ENCODE measurements at places on chromosomes 7 and 10.

DNA sequence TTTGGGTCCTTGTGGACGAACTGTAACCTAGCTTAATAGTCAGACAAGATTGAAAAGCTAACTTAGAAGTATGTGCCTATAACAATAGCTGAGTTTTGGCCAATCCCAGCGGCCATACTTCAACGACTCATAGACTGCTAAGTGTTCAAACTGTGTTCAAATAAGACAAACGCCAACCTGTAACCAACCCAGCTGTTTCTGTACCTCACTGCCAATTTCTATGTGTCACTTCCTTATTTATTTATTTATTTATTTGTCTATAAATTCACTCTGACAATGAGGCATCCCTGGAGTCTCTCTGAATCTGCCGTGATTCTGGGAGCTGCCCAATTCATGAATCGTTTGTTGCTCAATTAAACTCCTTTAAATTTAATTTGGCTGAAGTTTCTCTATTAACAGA, 21.7 kb downstream of the ST8SIA6 start:
- H3K36me3 ChIP-seq = no peaks in the 10 kb centered on the region
- no peaks in the 10 kb centered on the region for H3K4me1 ChIP-seq
- H3K4me3 ChIP-seq = no peak overlapping the region

DNA sequence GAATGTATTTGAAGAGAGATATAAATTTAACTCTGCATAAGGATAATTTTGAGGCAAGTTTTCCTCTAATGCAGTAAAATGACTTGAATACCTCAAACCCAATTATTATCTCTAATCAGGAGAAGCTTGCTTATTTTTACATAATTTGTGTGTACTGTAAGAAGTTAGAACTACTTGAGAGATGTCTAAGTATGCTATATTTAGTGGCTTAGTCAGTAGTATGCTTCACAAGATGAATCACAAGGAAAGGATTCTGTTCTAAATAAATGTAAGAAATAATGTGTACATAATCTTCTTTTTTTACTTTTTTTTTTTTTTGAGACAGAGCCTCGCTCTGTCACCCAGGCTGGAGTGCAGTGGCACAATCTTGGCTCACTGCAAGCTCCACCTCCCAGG, 13.7 kb downstream of the PHTF2 start:
- H3K27me3 ChIP-seq = no peaks in the 10 kb centered on the region
- no peak overlapping the region for H3K4me3 ChIP-seq
- no peaks in the 10 kb centered on the region for H3K36me3 ChIP-seq

DNA sequence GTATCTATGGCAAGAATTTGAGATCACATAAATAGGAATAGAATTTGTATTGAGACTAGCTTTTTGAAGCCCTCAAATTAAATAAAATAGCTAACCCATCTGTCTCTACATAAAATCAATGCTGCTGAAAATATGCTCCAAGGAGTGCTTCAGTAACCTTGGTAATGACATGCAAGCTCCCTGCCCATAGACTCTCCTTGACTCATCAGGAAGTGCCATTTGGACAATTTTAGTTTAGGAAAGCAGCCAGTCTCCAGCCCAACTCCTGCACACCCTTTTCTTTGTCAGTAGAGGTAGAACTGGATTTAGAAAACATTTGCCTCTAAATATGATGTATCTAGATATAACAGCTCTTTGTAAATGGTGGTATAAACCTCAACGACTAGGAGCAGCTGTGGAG, 69.9 kb upstream of the PTPRZ1 start:
- no peaks in the 10 kb centered on the region for H3K4me1 ChIP-seq
- no peaks in the 10 kb centered on the region for H3K36me3 ChIP-seq
- no peak overlapping the region for H3K4me3 ChIP-seq
- no peaks in the 10 kb centered on the region for H3K27me3 ChIP-seq
- DNase-seq = no peak
- no peak overlapping the region for H3K27ac ChIP-seq

GRCh38 chr10:76444034-76444800, 1012.8 kb downstream of the LRMDA start:
- H3K4me1 ChIP-seq = no peaks in the 10 kb centered on the region
- H3K36me3 ChIP-seq = no peaks in the 10 kb centered on the region
- H3K27me3 ChIP-seq = no peaks in the 10 kb centered on the region
- H3K4me3 ChIP-seq = no peak overlapping the region

- no peaks in the 10 kb centered on the region for H3K27me3 ChIP-seq
- DNase-seq = no peak
- H3K27ac ChIP-seq = no peak overlapping the region
- H3K4me3 ChIP-seq = no peak overlapping the region
- H3K4me1 ChIP-seq = no peaks in the 10 kb centered on the region
These were observed 183.0 kb upstream of the PRSS1 start for GRCh38 chr7:142566271-142566670.

GRCh38 chr7:79778786-79779770, 325.6 kb upstream of the MAGI2 start:
- H3K36me3 ChIP-seq = no peaks in the 10 kb centered on the region
- no peaks in the 10 kb centered on the region for H3K4me1 ChIP-seq
- H3K27ac ChIP-seq = no peak overlapping the region
- DNase-seq = no peak
- no peak overlapping the region for H3K4me3 ChIP-seq

DNA sequence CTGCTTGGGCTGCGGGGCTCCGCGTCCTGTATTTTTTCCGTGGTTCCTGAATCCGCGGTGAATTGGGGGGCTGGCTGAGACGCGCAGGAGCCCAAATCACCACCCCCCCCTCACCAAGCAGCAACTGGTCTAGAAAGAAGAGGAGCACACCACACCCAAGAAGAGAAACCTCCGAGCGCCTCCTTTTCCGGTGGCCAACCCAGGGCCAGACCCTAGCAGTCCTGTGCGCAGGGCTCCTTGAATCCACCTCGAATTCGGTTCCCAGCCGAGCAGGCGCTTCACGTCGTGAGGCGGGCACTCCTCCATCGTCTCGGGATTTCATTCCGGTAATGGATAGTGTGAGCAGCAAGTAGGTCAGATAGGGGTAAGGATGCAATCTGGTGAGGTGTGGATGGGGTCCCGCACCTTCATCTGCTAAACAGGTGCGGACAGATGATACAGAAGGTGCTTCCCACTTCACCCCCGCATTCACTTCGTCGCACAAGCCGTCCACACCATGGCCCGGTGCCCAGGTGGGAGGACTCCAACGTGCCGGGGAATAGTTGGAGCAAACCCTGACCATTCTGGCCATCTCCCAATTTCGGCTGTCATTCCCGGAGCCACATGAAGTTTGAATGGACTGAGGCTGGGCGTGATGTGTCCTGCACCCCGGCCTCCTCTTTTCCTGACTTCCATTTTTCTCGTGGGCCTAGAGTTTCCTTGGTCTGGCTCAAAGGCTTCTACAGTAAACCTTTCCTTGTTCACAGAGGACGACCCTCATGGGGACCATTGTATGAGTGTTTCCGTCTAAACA, 19.8 kb upstream of the ZNF273 start:
- no peak for DNase-seq
- H3K27me3 ChIP-seq = peaks cover 15% of the 10 kb centered on the region
- H3K4me1 ChIP-seq = no peaks in the 10 kb centered on the region
- no peak overlapping the region for H3K27ac ChIP-seq

DNA sequence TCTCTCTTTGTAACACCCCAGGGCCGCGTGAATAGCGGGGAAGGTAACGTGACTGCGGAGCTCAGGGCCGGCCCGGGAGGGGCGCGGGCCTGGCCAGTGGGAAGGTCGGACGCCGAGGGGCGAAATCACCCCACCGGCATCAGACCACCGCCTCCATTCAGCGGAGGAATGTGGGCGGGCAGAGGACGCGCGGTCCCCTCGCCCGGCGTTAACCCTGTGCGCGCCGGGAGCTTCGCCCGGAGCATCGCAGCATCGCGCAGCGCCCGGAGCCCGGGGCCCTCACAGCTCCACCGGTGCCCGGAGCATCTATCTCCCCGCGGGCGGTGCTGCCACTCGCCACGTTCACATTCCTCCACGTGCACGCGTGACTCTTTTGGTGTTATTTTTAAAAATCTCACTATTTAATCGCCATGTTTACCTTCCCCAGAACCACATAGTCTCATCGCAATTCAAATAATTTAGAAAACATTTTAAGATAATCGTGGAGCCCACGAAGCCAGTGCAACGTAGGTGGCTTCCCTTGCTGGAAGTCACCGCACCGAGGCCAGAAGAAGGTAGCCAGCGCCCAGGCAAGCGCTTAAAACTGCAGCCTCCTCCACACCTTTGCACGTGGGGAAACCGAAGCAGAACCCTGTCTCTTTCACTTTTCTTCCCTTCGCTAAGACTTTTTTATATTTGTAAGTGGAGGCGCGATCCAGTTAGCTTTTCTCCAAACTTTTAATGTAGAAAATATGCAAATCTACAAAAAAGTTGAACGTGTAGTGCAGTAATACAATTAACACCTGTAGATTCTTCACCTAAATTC, 21.8 kb downstream of the FGFBP3 start:
- peak; percentile 35 for DNase-seq
- H3K4me1 ChIP-seq = no peaks in the 10 kb centered on the region
- H3K27ac ChIP-seq = no peak overlapping the region
- H3K36me3 ChIP-seq = no peaks in the 10 kb centered on the region
- no peaks in the 10 kb centered on the region for H3K27me3 ChIP-seq

DNA sequence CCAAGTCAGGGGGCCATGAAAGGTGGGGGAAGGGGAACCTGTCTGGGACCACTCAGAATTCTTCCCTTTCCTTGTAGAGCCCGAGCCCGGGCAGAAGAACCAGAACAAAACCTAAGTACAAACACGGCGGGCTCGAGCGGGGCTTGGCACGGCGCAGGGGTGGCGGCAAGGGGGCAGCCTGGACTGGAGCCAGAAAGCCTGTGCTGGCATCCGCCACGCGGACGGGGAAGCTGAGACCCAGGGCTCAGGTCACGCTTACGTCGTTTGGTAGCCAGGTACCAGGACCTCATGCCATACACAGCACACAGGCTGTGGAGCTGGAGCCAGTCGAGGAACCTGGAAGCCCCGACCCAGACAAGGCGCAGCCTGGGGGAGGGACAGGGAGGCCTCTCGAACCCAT, 6.6 kb upstream of the GPER1 start:
- H3K4me1 ChIP-seq = no peaks in the 10 kb centered on the region
- DNase-seq = no peak
- no peaks in the 10 kb centered on the region for H3K36me3 ChIP-seq
- H3K27me3 ChIP-seq = no peaks in the 10 kb centered on the region
- H3K27ac ChIP-seq = no peak overlapping the region

- no peak for DNase-seq
- H3K36me3 ChIP-seq = no peaks in the 10 kb centered on the region
- H3K27ac ChIP-seq = no peak overlapping the region
- H3K27me3 ChIP-seq = no peaks in the 10 kb centered on the region
- no peak overlapping the region for H3K4me3 ChIP-seq
These were observed 4.8 kb upstream of the REPIN1 start for GRCh38 chr7:150363872-150364271.

DNA sequence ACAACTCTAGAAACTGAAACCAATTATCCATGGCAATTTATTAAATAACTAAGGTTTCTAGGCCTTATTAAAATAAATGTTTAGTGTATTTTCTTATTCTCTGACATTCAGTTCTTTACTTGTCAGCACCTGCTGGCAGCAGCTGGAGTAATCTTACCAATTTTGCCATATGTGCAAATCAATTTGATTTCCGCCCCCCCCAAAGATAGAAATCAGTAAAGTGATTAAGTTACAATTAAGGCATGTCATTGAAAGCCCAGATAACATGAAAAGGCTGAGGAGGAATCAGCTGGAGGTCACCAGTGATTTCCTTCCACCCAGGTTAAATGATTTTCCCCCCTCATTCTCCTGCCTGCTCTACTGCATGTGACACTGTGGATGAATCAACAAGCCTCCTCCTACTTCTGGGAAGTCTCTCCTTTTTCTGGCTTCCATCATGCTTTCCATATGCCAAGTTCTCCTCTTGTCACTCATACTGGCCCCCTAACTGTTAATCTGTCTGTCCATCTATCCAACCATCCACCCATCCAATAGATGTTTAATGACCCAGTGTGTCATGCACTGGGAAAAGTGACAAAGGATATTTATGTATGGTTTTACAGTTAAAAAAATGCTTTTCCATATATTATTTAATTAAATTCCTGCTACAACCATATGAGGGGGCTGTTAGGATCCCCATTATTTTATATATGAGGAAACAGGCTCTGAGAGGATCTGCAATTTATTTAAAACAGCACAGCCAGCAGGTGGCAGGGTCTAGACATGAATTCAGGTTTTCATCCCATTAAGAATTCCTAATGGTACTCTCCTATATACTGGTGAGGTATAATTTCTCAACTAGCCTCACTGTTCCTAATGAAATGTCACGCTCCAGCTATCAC, 116.5 kb downstream of the ATXN7L1 start:
- peaks cover 19% of the 10 kb centered on the region for H3K36me3 ChIP-seq
- no peaks in the 10 kb centered on the region for H3K27me3 ChIP-seq
- no peak overlapping the region for H3K4me3 ChIP-seq
- peaks cover 6% of the 10 kb centered on the region for H3K4me1 ChIP-seq
- no peak overlapping the region for H3K27ac ChIP-seq

GRCh38 chr10:4543938-4544533, 282.0 kb upstream of the AKR1E2 start:
- no peaks in the 10 kb centered on the region for H3K36me3 ChIP-seq
- no peak for DNase-seq
- H3K4me3 ChIP-seq = no peak overlapping the region
- H3K27me3 ChIP-seq = no peaks in the 10 kb centered on the region
- H3K27ac ChIP-seq = no peak overlapping the region
- H3K4me1 ChIP-seq = no peaks in the 10 kb centered on the region

- no peaks in the 10 kb centered on the region for H3K36me3 ChIP-seq
- no peaks in the 10 kb centered on the region for H3K4me1 ChIP-seq
- no peaks in the 10 kb centered on the region for H3K27me3 ChIP-seq
- DNase-seq = peak; percentile 4
These were observed 865.5 kb downstream of the LRMDA start for GRCh38 chr10:76296957-76297356.

GRCh38 chr7:41627645-41628298, 75.1 kb downstream of the INHBA start:
- H3K36me3 ChIP-seq = no peaks in the 10 kb centered on the region
- DNase-seq = no peak
- no peaks in the 10 kb centered on the region for H3K4me1 ChIP-seq
- no peaks in the 10 kb centered on the region for H3K27me3 ChIP-seq

GRCh38 chr10:88437411-88437810, 145.7 kb downstream of the RNLS start:
- no peak overlapping the region for H3K4me3 ChIP-seq
- H3K27me3 ChIP-seq = no peaks in the 10 kb centered on the region
- no peaks in the 10 kb centered on the region for H3K36me3 ChIP-seq
- H3K27ac ChIP-seq = no peak overlapping the region

- H3K4me3 ChIP-seq = no peak overlapping the region
- peaks cover 4% of the 10 kb centered on the region for H3K4me1 ChIP-seq
- H3K27me3 ChIP-seq = no peaks in the 10 kb centered on the region
- H3K27ac ChIP-seq = peak overlapping the region; percentile 83
- DNase-seq = peak; percentile 92
These were observed 148.5 kb upstream of the AKR1E2 start for GRCh38 chr10:4677296-4678021.

DNA sequence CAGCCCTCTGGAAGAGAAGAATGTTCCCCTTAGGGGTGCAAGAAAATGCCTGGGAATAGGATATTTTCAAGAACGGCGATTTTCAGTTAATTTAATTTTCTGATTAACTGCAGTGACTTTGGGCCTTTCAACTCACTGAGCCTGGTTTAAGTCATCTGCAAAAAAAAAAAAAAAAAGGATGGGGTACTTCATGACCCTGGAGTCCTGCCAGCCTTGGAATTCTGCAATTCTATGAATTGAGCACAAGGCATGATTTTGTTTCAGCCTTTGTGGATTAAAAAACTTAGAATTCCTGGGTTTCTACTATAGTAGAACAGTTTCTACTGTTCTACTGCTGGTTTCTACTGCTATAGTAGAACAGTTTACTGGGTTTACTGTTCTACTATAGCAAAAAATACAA, 58.3 kb upstream of the CALD1 start:
- no peak overlapping the region for H3K4me3 ChIP-seq
- H3K36me3 ChIP-seq = no peaks in the 10 kb centered on the region
- no peak overlapping the region for H3K27ac ChIP-seq
- H3K4me1 ChIP-seq = no peaks in the 10 kb centered on the region

Data from small intestine (tissue), 16 donors.